Upper lobe of right lung (tissue), 1 donor: ENCODE measurements at places on chromosomes 2 and 18.

GRCh38 chr2:224971214-224971613, 71.1 kb downstream of the DOCK10 start:
- no peaks in the 10 kb centered on the region for H3K27me3 ChIP-seq
- no peak overlapping the region for H3K27ac ChIP-seq
- H3K4me1 ChIP-seq = no peaks in the 10 kb centered on the region
- DNase-seq = peak; percentile 66

GRCh38 chr2:25651066-25651465, 22.3 kb downstream of the DTNB start:
- no peak overlapping the region for H3K4me3 ChIP-seq
- H3K4me1 ChIP-seq = no peaks in the 10 kb centered on the region
- no peak for DNase-seq

- H3K27me3 ChIP-seq = no peaks in the 10 kb centered on the region
- peak overlapping the region; percentile 85 for H3K4me3 ChIP-seq
- peak overlapping the region; percentile 99 for H3K27ac ChIP-seq
- peaks cover 47% of the 10 kb centered on the region for H3K36me3 ChIP-seq
Measured at GRCh38 chr18:49487711-49488310, 777 bp upstream of the C18orf32 start.

- H3K4me3 ChIP-seq = no peak overlapping the region
- H3K27me3 ChIP-seq = no peaks in the 10 kb centered on the region
- no peak overlapping the region for H3K27ac ChIP-seq
- DNase-seq = no peak
- no peaks in the 10 kb centered on the region for H3K4me1 ChIP-seq
Measured at GRCh38 chr2:177733322-177733855, 339.2 kb downstream of the PDE11A start.
